ENCODE measurements at places on chromosomes 12 and 14. TPM values are rescaled to one million over a fixed set of nuclear protein-coding genes. Genes with fewer than 3 reads are reported as not detected.

GRCh38 chr12:9864913-9865675 lies 4.1 kb downstream of the CLEC2B start:
- DNase-seq, result no peak

GRCh38 chr14:65472189-65472588 lies 59.7 kb downstream of the FUT8 start:
- no peak for DNase-seq

GRCh38 chr12:127342861-127343260 lies 924.1 kb upstream of the TMEM132C start:
- DNase-seq, result no peak

GRCh38 chr14:71996610-71997009 lies 64.4 kb downstream of the RGS6 start:
- DNase-seq, result no peak

- no peak for DNase-seq
Measured at GRCh38 chr12:53267306-53267998, 647 bp upstream of the ESPL1 start.

- no peak for DNase-seq
Measured at GRCh38 chr12:46523863-46524770, 151.5 kb upstream of the SLC38A2 start.

DNA sequence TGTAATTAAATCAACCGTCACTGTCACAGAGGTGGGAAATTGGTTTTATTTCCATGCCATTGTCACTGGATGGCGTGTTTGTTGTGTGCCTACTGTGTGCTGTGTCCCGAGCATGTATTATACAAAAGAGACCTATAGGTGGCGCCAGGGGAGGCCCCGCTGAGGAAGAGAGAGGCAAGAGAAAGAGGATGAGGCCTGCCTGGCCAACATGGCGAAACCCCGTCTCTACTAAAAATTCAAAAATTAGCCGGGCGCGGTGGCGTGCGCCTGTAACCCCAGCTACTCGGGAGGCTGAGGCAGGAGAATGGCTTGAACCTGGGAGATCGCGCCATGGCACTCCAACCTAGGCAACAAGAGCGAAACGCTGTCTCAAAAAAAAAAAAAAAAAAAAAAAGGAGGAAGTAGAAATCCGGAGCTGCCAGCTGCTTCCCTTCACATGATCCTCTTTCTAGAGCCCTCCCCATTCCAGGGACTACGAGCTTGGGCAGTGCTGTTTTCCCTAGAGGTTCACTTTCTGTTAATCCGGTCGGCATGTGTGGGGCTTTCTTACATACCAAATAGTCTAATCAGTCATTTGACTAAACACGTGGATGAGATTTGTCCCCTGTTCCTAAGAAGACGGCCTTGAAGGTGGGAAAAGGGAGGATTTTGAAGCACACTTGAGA lies 6.4 kb upstream of the CCDC175 start:
- no peak for DNase-seq

GRCh38 chr12:1572731-1573130 lies 21.6 kb downstream of the FBXL14 start:
- DNase-seq, result no peak

The OTOGL gene
- 0.60 TPM for total RNA-seq

The PTPRB gene
- total RNA-seq, result 1.7 TPM

The FAIM2 gene
- total RNA-seq, result 0.29 TPM

The PMCH gene
- total RNA-seq, result not detected

The PRIMA1 gene
- total RNA-seq, result 2.3 TPM
